ENCODE measurements at places on chromosomes 7 and 10. TPM values are rescaled to one million over a fixed set of nuclear protein-coding genes. Genes with fewer than 3 reads are reported as not detected.

DNA sequence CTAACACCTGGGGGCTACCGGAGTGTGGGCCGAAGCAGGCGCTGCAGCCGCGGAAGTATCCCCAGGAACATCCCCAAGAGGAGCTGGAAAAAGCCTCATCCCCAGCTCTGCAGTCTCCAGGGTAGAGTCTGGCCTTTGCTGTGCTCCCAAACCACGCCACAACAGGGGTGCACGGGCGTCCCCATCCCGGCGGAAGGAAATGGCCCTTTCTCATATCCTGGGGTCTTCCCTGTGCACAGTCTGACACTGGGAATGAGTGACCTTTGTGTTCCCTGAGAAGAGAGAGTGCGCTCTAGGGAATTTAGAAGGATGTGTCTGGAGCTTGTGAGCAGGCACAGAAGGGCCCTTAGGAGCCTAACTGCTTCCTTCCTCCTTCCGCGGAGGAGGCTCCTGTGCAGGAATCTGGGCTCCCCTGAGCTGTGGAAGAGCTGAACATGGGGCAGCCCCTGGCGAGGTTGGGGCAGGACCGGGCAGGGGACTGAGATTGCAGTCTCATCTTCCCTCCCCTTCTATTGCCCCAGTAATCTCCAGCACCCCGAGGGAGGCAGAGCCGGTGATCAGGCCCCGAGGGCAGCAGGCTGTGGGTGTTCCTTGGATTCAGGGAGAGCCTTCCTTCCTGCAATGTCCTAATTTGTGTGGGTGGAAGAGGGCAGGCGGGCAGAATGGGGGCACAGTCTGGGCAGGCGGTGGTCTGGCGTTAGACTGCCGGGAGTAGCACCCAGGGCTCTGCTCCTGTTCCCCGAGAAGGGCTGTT, 1.3 kb downstream of the REPIN1 start:
- no peaks in the 10 kb centered on the region for H3K27me3 ChIP-seq
- H3K36me3 ChIP-seq: peaks cover 16% of the 10 kb centered on the region
- DNase-seq: no peak
- H3K27ac ChIP-seq: peak overlapping the region; percentile 79
- H3K4me1 ChIP-seq: peaks cover 38% of the 10 kb centered on the region
- peak overlapping the region; percentile 87 for H3K4me3 ChIP-seq

GRCh38 chr10:61463035-61463909, 10.1 kb upstream of the TMEM26 start:
- peaks cover 3% of the 10 kb centered on the region for H3K27me3 ChIP-seq
- H3K4me3 ChIP-seq: no peak overlapping the region
- no peak overlapping the region for H3K27ac ChIP-seq

GRCh38 chr7:25863005-25863728, 288.8 kb upstream of the NFE2L3 start:
- H3K27me3 ChIP-seq: peaks cover 77% of the 10 kb centered on the region
- peaks cover 2% of the 10 kb centered on the region for H3K36me3 ChIP-seq
- H3K4me1 ChIP-seq: peaks cover 45% of the 10 kb centered on the region
- H3K27ac ChIP-seq: no peak overlapping the region
- H3K4me3 ChIP-seq: peak overlapping the region; percentile 67
- DNase-seq: no peak

DNA sequence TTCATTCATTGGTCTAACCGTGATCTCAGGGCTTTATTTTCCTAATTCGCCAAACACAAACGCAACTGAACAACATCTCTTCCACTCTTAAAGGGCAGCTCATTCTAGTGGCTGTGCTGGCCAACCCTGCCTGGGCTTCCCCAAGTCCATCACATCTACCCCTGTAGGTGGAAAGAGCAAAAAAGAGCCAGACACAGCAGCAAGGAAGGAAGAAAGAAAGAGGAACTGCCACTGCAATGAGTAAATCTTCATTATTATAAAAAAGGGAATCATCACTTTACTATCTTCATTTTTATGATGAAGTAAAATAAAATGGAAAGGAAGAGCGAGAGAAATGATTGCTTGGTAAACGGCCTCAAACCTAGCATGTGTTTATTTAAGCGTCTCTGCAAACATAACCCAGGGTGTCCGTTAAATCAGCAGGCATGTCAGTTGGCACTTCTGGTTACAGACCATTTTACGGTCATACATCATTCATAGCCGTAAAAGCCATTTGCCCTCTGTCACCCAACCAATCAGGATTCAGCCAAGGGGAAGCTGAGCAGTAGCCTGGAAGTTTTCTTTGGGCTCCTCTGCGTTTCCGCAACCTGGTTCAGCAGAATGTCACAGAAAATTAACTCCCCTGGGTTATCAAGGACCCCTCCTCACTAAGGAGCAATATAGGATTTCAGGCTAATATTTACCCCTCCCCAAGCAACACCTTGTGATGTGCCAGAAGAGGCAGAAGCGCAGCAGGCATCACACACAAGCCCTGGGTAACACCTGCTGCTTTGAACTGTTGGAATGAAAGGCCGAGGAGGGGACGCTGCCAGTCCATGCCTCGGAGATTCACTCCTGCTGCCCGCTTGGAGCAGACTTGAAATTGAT, 234.0 kb downstream of the SNX10 start:
- no peak overlapping the region for H3K27ac ChIP-seq
- no peak for DNase-seq
- H3K4me1 ChIP-seq: no peaks in the 10 kb centered on the region
- H3K4me3 ChIP-seq: no peak overlapping the region
- no peaks in the 10 kb centered on the region for H3K36me3 ChIP-seq

GRCh38 chr7:102934701-102935100, 21.9 kb downstream of the LRRC17 start:
- no peaks in the 10 kb centered on the region for H3K4me1 ChIP-seq
- H3K36me3 ChIP-seq: no peaks in the 10 kb centered on the region
- no peak overlapping the region for H3K27ac ChIP-seq
- DNase-seq: no peak
- H3K4me3 ChIP-seq: no peak overlapping the region

DNA sequence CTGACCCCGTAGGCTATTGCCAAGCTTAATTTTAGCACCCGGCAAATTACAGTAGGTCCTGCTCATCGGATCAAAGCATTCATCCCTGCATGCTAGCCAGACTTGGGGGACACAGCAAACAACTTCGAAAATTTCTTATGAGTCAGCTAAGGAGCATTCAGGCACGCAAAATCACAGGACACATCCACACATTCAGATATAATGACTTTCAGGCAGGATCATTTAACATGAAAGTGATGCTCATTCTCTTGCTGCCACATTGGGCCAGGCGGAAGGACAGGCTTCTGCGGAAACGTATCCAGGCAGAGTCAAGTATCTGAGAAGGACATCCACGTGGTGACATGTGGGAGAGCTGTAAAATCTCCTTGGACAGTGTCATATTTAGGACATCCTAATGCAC, 474.0 kb upstream of the NRP1 start:
- H3K4me3 ChIP-seq: no peak overlapping the region
- no peaks in the 10 kb centered on the region for H3K4me1 ChIP-seq
- no peak overlapping the region for H3K27ac ChIP-seq
- H3K36me3 ChIP-seq: no peaks in the 10 kb centered on the region

DNA sequence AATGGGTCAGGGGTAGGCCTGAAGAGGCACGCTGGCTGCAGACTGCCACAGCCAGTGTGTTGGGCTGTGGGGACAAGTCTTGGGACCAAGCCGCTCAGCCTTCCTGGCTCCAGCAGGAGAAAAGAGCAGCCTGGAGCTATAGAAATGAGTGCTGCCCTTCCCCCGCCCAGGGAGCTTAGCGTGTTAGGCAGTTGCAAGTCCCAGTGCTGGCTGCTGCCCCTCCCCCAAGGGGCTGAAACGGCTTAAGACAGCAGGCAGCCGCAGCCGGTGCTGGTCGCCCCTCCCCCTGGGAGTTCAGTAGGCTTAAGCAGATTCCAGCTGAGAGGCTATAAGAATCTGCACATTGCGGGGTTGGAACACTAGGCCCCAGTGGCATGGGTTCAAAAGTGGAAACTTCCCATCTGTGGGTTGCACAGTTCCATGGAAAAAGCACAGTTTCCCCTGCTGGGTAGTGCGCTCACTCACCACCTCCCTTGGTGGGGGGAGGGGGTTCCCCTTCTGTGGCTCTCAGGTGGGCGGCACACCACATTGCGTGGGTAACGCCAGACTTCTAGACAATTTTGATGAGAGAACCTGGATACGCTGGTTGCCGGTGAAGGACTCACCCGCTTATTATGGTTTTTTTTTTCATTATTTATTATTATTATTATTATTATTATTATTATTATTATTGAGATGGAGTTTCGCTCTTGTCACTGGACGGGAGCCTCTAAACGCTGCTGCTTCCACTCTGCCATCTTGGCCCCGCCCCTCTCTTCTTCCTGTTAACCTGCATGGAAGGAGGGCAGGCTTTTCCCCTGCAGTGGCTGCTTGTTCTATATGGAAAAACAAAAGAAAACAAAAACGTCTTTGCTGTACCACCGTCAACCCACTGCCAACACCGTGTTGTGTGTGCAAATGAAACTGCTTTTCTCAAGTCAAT, 151.1 kb downstream of the CXCL12 start:
- no peak for DNase-seq
- H3K36me3 ChIP-seq: no peaks in the 10 kb centered on the region
- no peak overlapping the region for H3K4me3 ChIP-seq
- no peaks in the 10 kb centered on the region for H3K4me1 ChIP-seq
- H3K27ac ChIP-seq: no peak overlapping the region
- H3K27me3 ChIP-seq: no peaks in the 10 kb centered on the region

DNA sequence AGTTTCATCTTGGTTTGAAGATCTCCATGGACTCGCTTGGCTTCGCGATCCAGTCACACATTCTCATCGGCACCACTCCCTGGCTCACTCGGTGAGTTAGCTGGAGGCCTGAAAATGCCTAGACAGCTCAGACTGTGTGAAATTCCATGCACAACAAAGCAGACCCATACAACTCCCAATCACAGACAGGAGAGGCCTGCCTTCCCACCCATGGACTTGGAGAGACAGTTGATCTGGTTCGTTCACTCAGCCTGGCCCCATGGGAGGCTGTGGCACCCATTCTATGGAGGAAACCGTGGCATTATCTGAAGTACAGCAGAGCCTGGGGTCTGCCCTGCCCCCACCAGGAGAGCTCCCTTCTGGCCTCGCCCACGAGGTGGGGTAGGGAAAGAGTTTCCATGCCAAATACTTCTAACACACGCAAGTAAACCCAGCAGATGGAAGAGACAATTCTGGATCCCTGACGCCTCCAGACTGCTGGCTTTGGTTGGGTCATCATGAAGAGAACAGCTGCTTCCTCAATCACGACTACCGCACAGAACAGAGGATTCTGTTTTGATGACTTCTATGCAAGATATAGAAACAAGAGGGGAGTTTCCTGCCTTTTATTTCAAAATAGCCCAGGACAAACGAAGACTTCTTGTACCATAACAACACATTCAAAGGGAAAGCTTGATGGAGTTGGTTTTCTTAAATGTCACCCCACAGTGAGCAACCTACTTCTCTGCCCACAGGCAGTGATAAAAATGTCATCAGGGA, 15.9 kb downstream of the FAM53B start:
- H3K4me3 ChIP-seq: no peak overlapping the region
- peaks cover 91% of the 10 kb centered on the region for H3K4me1 ChIP-seq
- H3K27me3 ChIP-seq: no peaks in the 10 kb centered on the region
- H3K27ac ChIP-seq: peak overlapping the region; percentile 73

The VPS26A gene
- 63.4 TPM for total RNA-seq

The ZNF239 gene
- 0.25 TPM for total RNA-seq

The PRDX3 gene
- 115 TPM for total RNA-seq
